Vagina (tissue), 2 donors: ENCODE measurements at places on chromosomes 4 and X. TPM values are rescaled to one million over a fixed set of nuclear protein-coding genes. Genes with fewer than 3 reads are reported as not detected.

DNA sequence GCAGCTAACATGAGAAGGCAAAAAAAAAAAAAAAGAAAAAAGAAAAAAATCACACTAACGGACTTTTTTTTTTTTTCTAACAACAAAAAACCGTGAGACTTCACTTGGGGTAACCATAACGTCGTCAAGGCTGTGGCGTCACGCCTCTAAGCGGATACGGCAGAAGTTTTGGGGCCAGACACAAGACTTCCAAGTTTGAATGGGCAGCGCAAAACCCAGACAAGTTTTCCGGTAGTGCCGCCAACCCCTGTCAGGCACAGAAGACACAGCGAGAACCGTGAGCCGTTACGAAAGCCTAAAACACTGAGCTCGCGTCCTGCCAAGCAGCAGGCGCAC is 556 bp upstream of the SMARCA5 start:
- no peak for DNase-seq
- H3K4me3 ChIP-seq: peak overlapping the region; percentile 73
- H3K36me3 ChIP-seq: peaks cover under 1% of the 10 kb centered on the region
- peak overlapping the region; percentile 98 for H3K27ac ChIP-seq
- peaks cover 33% of the 10 kb centered on the region for H3K4me1 ChIP-seq

GRCh38 chrX:63250253-63250868 is 100.8 kb downstream of the SPIN4 start:
- no peaks in the 10 kb centered on the region for H3K4me1 ChIP-seq
- DNase-seq: no peak
- no peak overlapping the region for H3K4me3 ChIP-seq

DNA sequence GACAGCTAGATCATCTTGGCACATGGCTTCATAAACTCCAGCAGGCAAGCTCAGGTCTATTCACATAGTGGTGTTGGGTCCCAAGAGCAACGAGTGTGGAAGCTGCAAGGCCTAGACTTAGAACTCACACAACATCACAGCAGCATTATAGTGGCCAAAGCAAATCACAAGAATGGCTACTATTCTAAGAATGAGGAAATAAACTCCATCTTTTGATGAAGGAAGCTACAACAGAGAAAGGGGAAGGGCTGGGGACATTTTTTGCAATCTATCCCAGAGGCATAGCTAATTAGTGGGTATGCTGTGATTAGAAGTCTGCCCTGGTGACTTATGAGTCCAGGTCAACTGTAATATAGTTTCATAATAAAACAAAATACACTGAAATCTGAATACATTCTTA is 42.9 kb upstream of the TAB3 start:
- no peak for DNase-seq
- H3K4me1 ChIP-seq: no peaks in the 10 kb centered on the region
- H3K27me3 ChIP-seq: no peaks in the 10 kb centered on the region

DNA sequence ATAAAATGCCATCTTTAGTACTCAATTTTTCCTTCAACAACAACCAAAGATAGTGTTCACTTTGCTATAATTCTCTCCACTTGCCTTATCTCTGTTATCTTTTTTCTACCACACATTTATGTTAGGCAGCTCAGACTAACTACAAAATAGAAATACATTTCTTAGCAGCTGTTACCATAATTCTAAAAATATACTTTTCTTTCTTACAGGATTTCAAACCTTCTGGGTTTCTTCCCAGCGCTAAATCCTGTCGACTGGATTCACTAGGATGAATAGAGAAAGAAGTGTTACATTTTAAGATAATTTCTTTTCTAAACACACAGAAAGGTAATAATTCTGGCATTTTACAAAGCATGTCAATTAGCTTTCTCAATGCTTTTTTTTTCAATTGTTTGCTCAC is 105.5 kb upstream of the GK2 start:
- H3K27ac ChIP-seq: no peak overlapping the region
- no peak overlapping the region for H3K4me3 ChIP-seq
- DNase-seq: no peak

DNA sequence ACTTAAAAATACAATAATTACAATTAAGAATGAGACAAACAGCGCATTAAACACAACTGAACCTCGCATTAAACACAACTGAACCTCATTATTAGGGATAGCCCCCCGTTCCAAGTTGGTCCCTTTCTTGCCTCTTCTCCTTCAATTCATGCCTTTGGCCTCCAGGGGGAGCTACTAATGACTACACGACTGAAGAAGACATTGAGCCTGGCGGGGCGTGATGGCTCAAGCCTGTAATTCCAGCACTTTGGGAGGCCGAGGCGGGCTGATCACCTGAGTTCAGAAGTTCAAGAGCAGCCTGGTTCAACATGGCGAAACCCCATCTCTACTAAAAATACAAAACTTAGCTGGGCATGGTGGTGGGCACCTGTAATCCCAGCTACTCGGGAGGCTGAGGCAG is 56.4 kb upstream of the NWD2 start:
- DNase-seq: no peak
- H3K4me1 ChIP-seq: no peaks in the 10 kb centered on the region
- no peak overlapping the region for H3K27ac ChIP-seq
- H3K4me3 ChIP-seq: no peak overlapping the region
- H3K36me3 ChIP-seq: no peaks in the 10 kb centered on the region
- no peaks in the 10 kb centered on the region for H3K27me3 ChIP-seq

DNA sequence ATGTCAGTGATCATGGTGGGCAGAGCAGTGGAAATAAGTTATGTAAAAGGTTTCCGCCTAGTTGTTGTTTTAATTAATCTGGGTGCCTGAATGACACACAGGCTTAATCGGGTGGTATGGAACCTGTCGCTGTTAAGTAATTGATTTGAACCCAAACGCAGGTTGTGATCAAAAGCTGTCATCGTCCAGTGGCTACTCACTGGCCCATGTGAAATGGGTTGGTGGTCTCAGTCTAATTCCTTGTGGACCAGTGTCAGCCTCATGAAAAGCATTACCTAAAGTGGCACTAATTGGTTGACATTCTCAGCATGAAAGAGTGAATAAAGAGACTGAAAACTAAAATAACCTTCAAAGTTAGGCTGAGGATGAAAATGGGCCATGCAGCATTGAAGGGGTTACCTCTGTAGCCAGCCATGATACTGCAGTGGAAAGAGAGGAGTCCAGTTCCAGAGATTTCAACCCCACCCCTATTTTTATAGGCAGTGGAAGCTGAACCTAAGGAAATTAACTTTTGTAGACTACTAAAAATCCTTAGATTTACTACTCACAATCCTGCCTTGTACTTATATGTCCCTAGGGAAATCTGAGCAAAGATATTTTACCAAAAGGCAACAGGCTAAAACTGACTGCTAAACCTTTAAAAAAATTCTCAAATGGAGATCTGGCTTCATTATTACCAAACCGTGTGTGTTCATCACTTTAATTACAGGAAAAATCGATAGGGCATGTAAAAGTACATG is 251.7 kb upstream of the TENM3 start:
- H3K4me3 ChIP-seq: no peak overlapping the region
- no peak for DNase-seq
- H3K36me3 ChIP-seq: no peaks in the 10 kb centered on the region
- no peaks in the 10 kb centered on the region for H3K4me1 ChIP-seq
- no peaks in the 10 kb centered on the region for H3K27me3 ChIP-seq

- no peaks in the 10 kb centered on the region for H3K27me3 ChIP-seq
- no peak overlapping the region for H3K27ac ChIP-seq
- no peak for DNase-seq
These were observed 210.3 kb upstream of the SPIN4 start for GRCh38 chrX:63561425-63561824.

DNA sequence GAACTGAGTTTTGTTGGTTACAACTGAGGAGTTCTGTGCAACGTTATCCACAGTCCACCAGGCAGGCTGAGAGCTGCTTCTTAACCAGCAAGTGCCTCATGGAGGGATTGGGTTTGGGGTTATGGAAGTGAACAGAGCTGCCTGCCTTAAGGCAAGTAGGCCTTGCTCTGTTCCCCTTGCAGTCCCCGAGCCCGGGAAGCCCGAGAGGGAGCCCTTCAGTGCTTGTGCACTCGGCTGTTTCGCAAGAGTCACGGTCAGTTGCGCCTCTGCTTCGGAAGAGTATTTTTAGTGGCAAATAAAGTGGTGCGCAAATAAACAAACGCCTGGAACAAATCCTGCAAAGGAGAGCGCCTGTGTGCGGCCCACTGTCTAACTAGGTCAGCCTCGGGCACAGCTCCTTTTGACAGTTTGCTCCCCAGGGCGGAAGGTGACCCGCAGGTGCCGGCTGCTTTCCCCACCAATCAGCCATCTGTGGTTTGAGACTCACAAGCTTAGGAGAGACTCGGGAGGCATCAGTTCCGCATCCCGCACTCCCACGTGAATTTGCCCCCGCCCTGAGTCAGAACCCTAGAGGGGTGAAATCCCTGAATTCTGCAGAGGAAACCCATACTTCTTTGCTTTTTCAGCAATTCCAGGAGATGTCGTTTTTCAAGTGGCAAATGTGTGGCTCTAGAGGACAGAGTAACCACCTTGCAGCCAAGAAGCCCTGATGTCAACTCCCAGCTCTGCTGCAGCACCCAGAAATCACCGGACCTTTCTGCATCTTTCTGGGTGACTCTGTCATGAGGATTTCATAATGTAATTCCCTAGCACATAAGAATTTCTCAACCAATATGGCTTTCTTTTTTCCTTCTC is 56.8 kb downstream of the LGI2 start:
- H3K4me1 ChIP-seq: peaks cover 15% of the 10 kb centered on the region
- peak; percentile 80 for DNase-seq
- H3K27me3 ChIP-seq: no peaks in the 10 kb centered on the region
- no peaks in the 10 kb centered on the region for H3K36me3 ChIP-seq

DNA sequence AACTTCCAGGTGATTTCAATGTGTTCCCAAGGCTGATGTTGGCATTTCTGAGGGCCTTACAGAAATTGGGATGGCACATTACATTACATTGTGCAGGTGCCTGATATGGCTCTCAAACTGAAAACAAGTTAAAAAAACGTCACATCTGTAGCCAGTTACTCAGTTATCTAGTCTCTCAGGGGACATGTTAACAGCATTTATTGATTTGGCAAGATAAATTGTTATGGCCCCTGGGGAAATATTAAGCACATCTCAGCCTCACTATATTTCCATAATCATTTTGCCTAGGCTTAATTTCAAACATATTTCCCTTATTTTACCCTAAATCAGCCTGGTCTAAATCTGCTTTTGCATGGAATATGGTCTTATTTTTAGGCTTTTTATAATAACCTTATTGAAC is 290.0 kb downstream of the IL15 start:
- no peaks in the 10 kb centered on the region for H3K4me1 ChIP-seq
- no peaks in the 10 kb centered on the region for H3K27me3 ChIP-seq
- no peaks in the 10 kb centered on the region for H3K36me3 ChIP-seq
- H3K27ac ChIP-seq: no peak overlapping the region
- no peak for DNase-seq

- DNase-seq: no peak
- no peaks in the 10 kb centered on the region for H3K4me1 ChIP-seq
- H3K27me3 ChIP-seq: no peaks in the 10 kb centered on the region
- H3K4me3 ChIP-seq: no peak overlapping the region
These were observed 30.3 kb upstream of the IL13RA2 start for GRCh38 chrX:115047715-115048114.

- no peaks in the 10 kb centered on the region for H3K27me3 ChIP-seq
- H3K36me3 ChIP-seq: no peaks in the 10 kb centered on the region
- H3K4me3 ChIP-seq: no peak overlapping the region
- H3K4me1 ChIP-seq: no peaks in the 10 kb centered on the region
- H3K27ac ChIP-seq: no peak overlapping the region
These were observed 379.1 kb downstream of the IL1RAPL1 start for GRCh38 chrX:28966331-28966730.

DNA sequence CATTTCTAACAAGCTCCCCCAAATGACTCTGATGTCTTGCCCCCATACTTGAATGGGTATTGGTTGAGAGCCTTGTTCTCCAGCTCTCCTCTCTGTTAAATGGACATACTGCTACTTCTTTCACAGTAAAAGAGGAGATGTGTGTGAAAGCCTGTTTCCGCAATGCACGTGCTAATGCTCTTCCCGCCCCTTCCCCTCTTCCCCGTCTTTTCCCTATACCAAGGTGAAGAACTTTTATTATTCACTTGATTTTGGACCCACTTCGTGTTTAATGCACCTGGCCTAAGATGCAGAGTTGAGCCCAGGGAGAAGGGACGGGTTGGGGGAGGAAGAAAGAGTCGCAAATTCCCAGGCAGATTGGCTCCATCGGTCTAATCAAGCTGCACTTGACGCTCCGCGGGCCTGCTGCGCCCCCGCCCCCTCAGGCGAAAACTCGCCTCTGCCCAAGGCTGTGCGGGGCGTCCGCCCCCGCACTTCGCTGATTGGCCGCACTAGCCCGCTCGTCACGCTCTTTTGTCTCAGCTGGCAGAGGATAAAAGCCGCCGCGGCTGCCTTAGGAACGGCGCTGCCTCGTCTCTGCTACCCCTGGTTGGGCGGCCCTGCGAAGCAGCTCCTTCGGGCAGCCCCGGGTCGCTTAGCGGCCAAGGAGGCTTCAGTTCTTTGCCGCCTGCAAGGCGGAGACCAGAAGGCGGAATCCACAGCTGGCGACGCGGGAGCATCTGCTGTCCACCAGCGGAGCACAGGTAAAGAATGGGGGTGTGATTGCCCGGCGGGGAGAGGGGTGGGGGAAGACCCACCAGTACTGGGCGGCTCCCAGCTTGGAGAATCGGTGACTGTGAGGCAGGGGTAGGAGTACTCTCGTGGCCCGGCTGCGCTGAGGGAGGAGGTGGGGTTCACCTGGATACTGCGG is at the start of gene ZCCHC12:
ZCCHC12 (plus strand) TSS at position 562 of the 910 bp plus-strand sequence. CDS start 1,421 bp downstream, outside the sequence.
- no peaks in the 10 kb centered on the region for H3K27me3 ChIP-seq
- no peak within 1 kb of the TSS for H3K27ac ChIP-seq
- peaks cover 11% of the 10 kb centered on the region for H3K4me1 ChIP-seq
- DNase-seq: no peak
- no peaks in the 10 kb centered on the region for H3K36me3 ChIP-seq

GRCh38 chr4:135050086-135050717 is 848.6 kb upstream of the PABPC4L start:
- H3K27ac ChIP-seq: no peak overlapping the region
- no peak for DNase-seq
- no peaks in the 10 kb centered on the region for H3K27me3 ChIP-seq

- H3K4me1 ChIP-seq: no peaks in the 10 kb centered on the region
- no peak overlapping the region for H3K27ac ChIP-seq
- H3K4me3 ChIP-seq: no peak overlapping the region
- no peak for DNase-seq
- H3K36me3 ChIP-seq: no peaks in the 10 kb centered on the region
- no peaks in the 10 kb centered on the region for H3K27me3 ChIP-seq
These were observed 195.3 kb upstream of the ANXA3 start for GRCh38 chr4:78356251-78356786.

GRCh38 chr4:5952286-5952974 is 59.5 kb upstream of the CRMP1 start:
- H3K27ac ChIP-seq: no peak overlapping the region
- H3K36me3 ChIP-seq: no peaks in the 10 kb centered on the region
- DNase-seq: no peak
- H3K4me3 ChIP-seq: no peak overlapping the region
- peaks cover 8% of the 10 kb centered on the region for H3K4me1 ChIP-seq

GRCh38 chrX:18368402-18368801 is 13.9 kb upstream of the SCML2 start:
- peak; percentile 27 for DNase-seq
- H3K27ac ChIP-seq: no peak overlapping the region
- no peaks in the 10 kb centered on the region for H3K36me3 ChIP-seq
- no peaks in the 10 kb centered on the region for H3K27me3 ChIP-seq
- H3K4me1 ChIP-seq: no peaks in the 10 kb centered on the region

The FREM3 gene
- total RNA-seq: not detected

The VCX3A gene
- not detected for total RNA-seq

The POU4F2 gene
- not detected for total RNA-seq

The KIF4A gene
- 2.2 TPM for total RNA-seq

The ZFP42 gene
- total RNA-seq: not detected

The NOX1 gene
- not detected for total RNA-seq

The BLOC1S4 gene
- total RNA-seq: 34.9 TPM

The GUCY1B1 gene
- total RNA-seq: 22.8 TPM

The EGF gene
- total RNA-seq: 0.74 TPM
